ENCODE measurements at places on chromosomes 12 and 14.
A peak's percentile ranks its signal among the peaks of the same experiment; 100 is the strongest.

DNA sequence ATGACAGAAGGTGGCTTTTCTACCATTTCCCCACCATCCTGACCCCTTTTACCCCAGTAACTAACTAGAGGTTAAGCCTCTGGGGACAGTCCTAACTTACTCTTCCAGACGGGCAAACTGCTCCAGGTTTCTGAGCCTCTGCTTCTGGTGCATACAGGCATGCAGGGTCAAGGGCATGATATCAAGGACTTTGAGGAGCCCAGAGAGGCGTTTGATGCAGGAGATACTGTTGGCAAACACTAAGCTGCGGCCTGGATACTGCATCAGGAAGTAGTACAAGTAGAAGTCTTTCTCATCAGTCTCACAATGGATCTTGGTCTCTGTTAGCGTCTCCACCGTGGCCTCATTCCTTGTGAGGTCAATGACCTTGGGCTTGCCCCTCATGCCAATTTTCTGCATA is 21.0 kb downstream of the DDX24 start:
- no peak for DNase-seq

DNA sequence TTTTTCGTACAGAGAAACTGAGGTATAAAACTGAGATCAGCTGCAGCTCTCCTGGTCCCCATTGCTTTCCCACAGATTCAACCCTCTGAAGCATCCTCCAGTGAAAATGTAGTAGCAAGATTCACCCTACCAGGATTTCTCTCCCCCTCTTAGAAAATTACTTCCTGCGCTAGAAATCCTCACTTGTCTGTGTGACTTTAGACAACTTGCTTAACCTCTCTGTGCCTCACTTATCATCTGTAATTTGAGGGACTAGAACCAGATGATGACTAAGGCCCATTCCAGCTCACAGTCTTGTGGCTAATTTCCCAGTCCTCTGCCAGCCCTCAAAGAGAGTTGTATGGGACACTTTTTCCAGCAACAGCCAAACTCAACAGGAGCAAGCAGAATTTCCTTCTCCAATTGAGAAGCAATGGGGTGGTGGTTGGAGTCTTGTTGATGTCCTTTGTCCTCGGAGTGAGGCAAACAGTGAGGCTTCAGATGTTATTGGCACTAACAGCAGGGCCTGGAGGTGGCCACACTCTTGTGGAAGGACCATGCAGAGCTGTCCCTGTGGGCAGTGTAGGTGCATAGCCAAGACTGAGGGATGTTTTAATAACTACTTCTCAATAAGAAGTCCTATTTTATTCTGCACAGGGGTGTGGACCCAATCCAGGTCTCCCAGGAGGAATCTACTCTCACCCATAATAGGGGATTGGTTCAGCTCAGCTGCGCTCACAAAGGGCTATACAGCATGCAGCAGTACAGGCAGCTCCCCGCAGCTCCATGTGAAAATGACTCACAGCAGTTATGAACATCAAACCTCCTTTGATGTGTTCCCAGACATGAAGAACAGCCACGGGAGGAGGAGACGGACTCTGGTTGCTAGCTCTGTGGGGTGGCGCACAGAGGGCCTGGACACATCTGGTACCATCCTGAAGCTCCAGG is 200.1 kb downstream of the DAD1 start:
- no peak for DNase-seq

- DNase-seq: no peak
These were observed 78.2 kb upstream of the PTGDR start for GRCh38 chr14:52189325-52189724.

GRCh38 chr14:41498959-41499358 is 107.7 kb upstream of the LRFN5 start:
- DNase-seq: no peak

DNA sequence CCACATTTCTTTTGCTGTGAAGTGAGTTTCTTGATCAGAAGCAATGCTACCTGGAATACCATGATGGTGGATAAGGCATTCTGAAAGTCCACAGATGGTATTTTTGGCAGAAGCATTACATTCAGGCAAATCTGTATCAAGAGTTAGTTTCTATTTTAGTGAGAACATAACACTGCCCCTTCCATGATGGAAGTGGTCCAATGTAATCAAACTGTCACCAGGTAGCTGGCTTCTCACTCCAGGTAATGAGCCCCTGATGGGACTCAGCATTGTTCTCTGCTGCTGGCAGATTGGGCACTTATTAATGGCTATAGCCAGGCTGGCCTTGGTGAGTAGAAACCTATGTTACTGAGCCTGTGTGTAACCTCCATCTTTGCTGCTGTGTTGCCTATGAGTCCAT is 80.7 kb downstream of the KCNA5 start:
- DNase-seq: no peak

DNA sequence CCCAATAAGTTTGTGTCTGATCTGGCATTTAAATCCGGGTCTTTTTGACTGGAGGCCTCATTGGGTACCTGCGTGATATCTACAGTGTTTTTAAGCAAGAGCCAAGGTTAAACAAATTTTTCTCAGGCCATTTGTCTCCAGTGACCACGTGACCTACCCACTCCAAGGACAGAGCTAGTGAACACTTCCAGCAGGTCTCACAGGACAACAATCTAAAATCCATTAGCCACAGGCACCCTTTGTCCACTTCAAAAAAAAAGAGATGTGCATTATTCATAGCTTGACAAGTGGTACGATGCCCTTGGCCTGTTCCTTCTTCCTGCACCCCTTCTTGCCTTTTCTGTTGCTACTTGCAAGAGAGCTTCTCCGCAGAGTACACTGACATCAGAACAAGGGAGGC is 109.6 kb upstream of the GSC start:
- no peak for DNase-seq

DNA sequence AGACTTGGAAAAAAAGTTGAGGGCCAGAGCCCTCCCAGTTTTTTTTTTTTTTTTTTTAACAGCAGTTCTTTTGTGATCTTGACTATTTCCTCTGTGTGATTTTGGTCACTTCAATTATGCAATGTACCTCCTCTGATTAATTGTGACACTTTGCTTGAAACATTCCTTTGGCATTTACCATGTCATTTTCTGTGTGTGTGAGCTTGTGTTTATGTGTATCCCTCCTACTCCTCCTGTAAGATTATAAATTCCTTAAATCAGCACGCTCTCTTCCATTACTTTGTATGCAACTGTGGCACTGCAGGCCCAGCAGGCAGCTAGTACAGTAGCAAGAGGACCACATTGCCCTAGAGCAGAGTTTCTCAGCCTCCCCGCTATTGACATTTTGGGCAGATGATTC is 33.2 kb upstream of the GALNT16 start:
- no peak for DNase-seq

GRCh38 chr12:8742501-8742900 is 44.7 kb downstream of the RIMKLB start:
- no peak for DNase-seq

DNA sequence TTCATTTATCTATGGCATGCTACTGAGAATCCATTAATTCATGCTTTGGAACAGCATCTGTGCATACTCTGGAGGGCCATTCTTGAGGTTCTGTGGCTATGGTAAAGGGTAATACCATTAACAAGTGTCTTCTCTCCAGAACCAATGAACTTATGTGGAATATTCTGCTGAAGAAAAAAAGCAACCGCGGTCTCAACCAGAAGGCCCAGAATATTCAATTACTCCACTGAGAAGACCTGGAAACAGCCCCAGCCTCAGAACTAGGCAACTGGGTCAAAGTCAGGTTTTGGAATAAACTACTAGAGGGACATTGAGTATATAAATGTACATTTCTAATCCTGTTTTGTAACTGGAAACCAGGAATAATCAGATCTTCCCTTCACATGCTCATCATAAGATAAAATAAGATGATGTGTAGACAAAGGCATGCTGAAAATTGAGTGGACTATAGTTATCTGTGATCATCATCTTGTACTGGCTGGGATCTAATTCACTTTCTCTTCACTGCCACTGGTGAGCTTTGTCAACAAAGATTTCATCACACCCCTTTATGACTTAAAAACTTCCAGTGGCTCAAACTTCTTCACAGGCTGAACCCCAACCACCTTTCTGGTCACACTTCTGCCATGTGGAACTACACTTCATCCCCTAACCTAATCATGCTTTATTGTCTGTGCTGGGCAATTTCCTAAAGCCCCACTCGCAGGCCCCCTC is 6.0 kb downstream of the SPTB start:
- DNase-seq: no peak

DNA sequence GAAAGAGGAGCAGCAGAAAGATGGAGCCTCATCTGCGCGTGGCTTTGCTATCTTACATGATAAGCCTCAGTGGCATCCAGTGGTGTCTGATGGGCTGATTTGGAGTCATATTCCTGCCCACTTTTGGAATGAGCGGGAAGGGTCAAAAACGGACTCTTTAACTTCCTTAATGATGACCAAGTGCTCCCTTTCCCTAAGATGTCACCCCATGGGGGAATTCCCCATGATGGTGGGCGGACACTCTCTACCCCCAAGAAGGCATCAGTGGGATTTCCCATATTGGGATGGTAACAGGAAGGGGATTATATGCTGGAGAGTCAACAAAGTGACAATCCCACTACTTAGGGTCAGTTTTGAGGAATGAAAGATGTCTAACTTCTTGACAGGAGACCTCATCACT is 110.9 kb downstream of the GPATCH2L start:
- no peak for DNase-seq

- no peak for DNase-seq
These were observed 14.4 kb downstream of the TMTC1 start for GRCh38 chr12:29769162-29769858.

- DNase-seq: no peak
These were observed 38.0 kb downstream of the CHST11 start for GRCh38 chr12:104494793-104495158.

DNA sequence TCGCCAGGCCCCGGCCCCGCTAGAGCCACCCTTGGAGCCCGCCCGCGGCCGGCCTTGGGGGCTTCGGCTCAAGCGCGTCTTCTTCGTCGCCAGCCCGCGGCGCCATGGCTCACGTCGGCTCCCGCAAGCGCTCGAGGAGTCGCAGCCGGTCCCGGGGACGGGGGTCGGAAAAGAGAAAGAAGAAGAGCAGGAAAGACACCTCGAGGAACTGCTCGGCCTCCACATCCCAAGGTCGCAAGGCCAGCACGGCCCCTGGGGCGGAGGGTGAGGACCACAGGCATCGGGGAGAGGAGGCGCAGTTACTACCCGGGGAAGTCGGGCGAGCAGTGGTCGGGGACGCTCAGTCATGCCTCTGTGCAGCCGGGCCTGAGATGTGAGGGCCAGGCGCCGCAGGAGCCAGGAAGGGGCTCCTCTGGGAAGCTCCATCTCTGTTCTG is 573 bp downstream of the ARL6IP4 start:
- peak; percentile 48 for DNase-seq

GRCh38 chr12:40742041-40742440 is 49.8 kb downstream of the CNTN1 start:
- DNase-seq: no peak

DNA sequence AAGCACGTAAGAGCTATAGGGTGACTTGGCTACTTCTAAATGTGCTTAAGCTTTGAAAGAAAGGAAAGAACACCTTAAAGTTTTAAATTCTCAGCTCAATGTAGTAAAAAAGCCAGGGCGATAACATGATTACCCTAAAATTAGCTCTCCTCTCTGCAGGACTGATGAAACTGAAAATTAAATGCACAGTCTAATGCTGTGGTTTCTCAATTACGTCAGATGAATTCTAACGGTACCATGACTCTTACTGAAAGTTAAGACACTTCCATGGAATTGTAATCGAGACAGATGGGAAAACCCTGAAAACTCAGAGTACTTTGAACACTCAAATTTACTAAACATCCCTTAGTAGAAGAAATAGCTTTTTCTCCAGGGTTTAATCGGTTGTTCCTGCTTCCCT is 25.9 kb upstream of the PRKD1 start:
- DNase-seq: no peak

- DNase-seq: no peak
These were observed 7.9 kb downstream of the GABARAPL1 start for GRCh38 chr12:10220398-10221077.

DNA sequence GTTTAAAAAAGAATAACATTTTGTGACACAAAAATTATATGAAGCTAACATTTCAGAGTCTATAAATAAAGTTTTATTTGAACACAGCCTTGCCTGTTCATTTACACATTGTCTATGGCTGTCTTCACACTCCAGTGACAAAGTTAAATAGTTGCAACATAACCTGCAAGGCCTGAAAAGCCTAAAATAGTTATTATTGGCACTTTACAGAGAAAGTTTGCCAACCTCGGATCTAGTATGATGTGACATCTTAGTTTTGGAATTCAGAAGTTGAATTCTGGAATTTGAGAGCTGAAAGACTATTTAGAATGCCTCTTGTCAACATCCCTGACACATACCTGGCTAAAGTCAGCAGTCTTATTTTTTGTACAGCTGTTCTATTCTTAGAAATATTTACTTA is 68.3 kb downstream of the DYRK2 start:
- DNase-seq: no peak

GRCh38 chr14:100165831-100166440 is 6.5 kb upstream of the DEGS2 start:
- no peak for DNase-seq

Data from ELF-1 (cell line).